ENCODE measurements at places on chromosomes 7 and 10. TPM values are rescaled to one million over a fixed set of nuclear protein-coding genes. Genes with fewer than 3 reads are reported as not detected.

GRCh38 chr10:5991708-5992107, 14.4 kb upstream of the IL15RA start:
- H3K36me3 ChIP-seq: no peaks in the 10 kb centered on the region
- no peak overlapping the region for H3K4me3 ChIP-seq
- no peak overlapping the region for H3K27ac ChIP-seq

DNA sequence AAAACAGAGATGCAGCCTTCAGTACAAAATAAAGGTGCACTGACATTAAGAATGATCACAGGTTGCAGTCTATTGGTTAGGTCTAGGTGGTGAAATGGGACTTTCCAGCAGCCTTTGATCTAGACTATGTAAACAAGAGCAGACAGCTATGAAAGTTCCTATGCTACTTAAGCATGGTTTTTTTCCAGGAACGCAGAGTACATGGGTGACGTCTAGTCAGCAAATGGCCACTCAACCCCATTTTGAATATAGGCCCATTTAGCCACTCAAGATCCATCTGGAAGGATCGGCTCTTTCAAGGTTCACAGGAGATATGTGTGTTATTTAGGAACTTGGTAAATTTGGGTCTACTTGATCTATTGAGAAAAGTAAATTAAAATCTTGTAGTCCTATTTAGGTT, 1424.6 kb upstream of the LRRTM3 start:
- H3K4me3 ChIP-seq: no peak overlapping the region
- no peaks in the 10 kb centered on the region for H3K36me3 ChIP-seq
- no peaks in the 10 kb centered on the region for H3K27me3 ChIP-seq
- H3K27ac ChIP-seq: no peak overlapping the region
- no peak for DNase-seq

DNA sequence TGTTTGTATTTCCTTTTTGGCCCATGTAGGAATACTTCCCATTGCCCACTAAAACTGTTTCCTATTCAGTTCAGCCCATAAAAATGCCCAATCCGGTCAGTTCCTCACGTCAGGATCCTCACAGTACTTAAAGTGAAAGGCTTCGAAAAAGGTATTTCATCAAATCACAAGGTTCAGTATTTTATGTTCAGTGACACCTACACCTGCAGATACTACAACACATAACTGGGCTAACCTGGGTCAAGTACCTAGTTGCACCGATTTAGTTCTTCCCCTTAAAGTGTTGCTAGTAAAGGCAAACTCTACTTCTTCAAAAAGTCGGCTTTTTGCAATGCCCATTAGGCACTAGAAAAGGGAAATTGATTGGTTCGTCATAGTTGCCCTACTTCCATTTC, 1.1 kb downstream of the SNX13 start:
- H3K4me1 ChIP-seq: peaks cover 3% of the 10 kb centered on the region
- DNase-seq: peak; percentile 7
- peak overlapping the region; percentile 97 for H3K27ac ChIP-seq
- no peaks in the 10 kb centered on the region for H3K27me3 ChIP-seq

- no peak overlapping the region for H3K27ac ChIP-seq
- no peaks in the 10 kb centered on the region for H3K36me3 ChIP-seq
- peak overlapping the region; percentile 51 for H3K4me3 ChIP-seq
- DNase-seq: peak; percentile 10
- peaks cover 16% of the 10 kb centered on the region for H3K4me1 ChIP-seq
Observed at GRCh38 chr7:129780974-129781927, 169.7 kb downstream of the NRF1 start.

GRCh38 chr10:71747551-71748523, 25.5 kb downstream of the VSIR start:
- no peaks in the 10 kb centered on the region for H3K27me3 ChIP-seq
- no peak for DNase-seq
- H3K4me1 ChIP-seq: no peaks in the 10 kb centered on the region
- no peaks in the 10 kb centered on the region for H3K36me3 ChIP-seq
- H3K4me3 ChIP-seq: no peak overlapping the region

- no peaks in the 10 kb centered on the region for H3K4me1 ChIP-seq
- no peak overlapping the region for H3K27ac ChIP-seq
- no peaks in the 10 kb centered on the region for H3K36me3 ChIP-seq
- no peak overlapping the region for H3K4me3 ChIP-seq
Observed at GRCh38 chr7:95102662-95103061, 195.3 kb downstream of the PPP1R9A start.

GRCh38 chr10:126518218-126519080, 130.2 kb upstream of the ADAM12 start:
- no peaks in the 10 kb centered on the region for H3K4me1 ChIP-seq
- no peak overlapping the region for H3K4me3 ChIP-seq
- no peaks in the 10 kb centered on the region for H3K36me3 ChIP-seq
- no peak for DNase-seq
- H3K27me3 ChIP-seq: no peaks in the 10 kb centered on the region
- no peak overlapping the region for H3K27ac ChIP-seq

- no peak overlapping the region for H3K4me3 ChIP-seq
- no peaks in the 10 kb centered on the region for H3K36me3 ChIP-seq
- DNase-seq: no peak
- no peaks in the 10 kb centered on the region for H3K4me1 ChIP-seq
- no peaks in the 10 kb centered on the region for H3K27me3 ChIP-seq
Observed at GRCh38 chr7:77367976-77368375, 48.2 kb downstream of the GSAP start.

DNA sequence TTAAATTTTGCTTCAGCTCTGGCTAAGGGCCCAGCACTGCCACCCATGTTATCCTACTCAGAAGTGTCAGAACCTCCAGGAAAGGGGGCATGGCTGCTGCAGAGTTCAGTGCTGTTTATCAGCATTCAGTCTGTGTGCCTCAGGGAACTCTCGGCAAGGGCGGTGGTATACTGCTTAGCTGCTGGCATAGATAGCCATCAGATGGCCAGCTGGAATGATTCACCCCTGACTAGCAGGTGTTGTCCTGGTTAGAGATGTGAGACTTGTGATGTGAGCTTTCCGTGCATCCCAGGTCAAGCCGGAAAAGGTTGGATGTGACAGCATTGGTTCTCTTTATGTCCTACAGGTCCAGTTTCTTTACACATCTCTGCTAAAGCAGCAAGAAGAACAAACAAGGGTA, 22.1 kb downstream of the CEP55 start:
- H3K27ac ChIP-seq: no peak overlapping the region
- no peaks in the 10 kb centered on the region for H3K36me3 ChIP-seq
- no peaks in the 10 kb centered on the region for H3K4me1 ChIP-seq
- H3K27me3 ChIP-seq: no peaks in the 10 kb centered on the region

- H3K27ac ChIP-seq: no peak overlapping the region
- DNase-seq: no peak
- H3K36me3 ChIP-seq: no peaks in the 10 kb centered on the region
- no peak overlapping the region for H3K4me3 ChIP-seq
- H3K4me1 ChIP-seq: no peaks in the 10 kb centered on the region
- no peaks in the 10 kb centered on the region for H3K27me3 ChIP-seq
Observed at GRCh38 chr7:95319570-95319969, 4.8 kb downstream of the PON1 start.

DNA sequence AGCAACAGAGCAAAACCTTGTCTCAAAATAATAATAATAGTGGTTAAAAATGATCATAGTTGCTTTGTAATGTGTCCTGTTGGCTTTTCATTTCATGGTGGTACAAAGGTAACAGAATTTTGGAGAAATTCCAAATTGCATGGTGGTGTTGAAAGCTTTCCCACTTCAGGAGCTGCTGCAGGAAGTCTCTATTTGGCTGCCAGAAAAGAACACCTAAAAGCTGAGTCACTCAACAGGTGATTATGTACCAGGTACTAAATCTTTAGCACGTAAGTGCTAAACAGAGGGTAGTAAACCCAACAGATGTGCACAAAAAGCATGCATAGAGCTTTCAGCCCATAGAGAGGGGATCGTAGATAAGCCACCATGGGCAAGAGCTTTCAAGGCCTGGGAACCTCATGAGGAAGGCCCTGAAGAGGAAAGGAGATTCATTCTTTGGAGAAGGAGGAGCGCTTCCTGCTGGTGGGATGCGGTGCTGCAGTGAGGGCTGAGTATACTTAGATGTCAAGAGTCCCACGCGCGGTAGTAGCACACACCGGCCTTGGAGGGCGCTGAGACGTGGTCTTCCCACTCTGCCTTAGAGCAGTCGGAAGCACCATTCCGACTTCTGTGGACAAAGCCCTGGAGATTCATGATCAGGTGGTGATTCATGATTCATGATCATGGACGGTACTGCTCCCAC, 118.7 kb downstream of the RALA start:
- H3K27ac ChIP-seq: no peak overlapping the region
- no peak overlapping the region for H3K4me3 ChIP-seq
- no peaks in the 10 kb centered on the region for H3K4me1 ChIP-seq
- no peaks in the 10 kb centered on the region for H3K27me3 ChIP-seq

MBLAC1 gene
- total RNA-seq: 6.1 TPM

CYP3A4 gene
- not detected for total RNA-seq

NPY gene
- 55.6 TPM for total RNA-seq

UBE2H gene
- total RNA-seq: 78.4 TPM

CALHM3 gene
- total RNA-seq: not detected

SPDYE16 gene
- 0.51 TPM for total RNA-seq

BEND7 gene
- 10.1 TPM for total RNA-seq
